ENCODE measurements at places on chromosomes 2 and 18. TPM values are rescaled to one million over a fixed set of nuclear protein-coding genes. Genes with fewer than 3 reads are reported as not detected.

- no peaks in the 10 kb centered on the region for H3K4me1 ChIP-seq
- H3K36me3 ChIP-seq: no peaks in the 10 kb centered on the region
- DNase-seq: no peak
- no peaks in the 10 kb centered on the region for H3K27me3 ChIP-seq
- no peak overlapping the region for H3K27ac ChIP-seq
Observed at GRCh38 chr18:39660141-39660540, 2094.5 kb upstream of the CELF4 start.

DNA sequence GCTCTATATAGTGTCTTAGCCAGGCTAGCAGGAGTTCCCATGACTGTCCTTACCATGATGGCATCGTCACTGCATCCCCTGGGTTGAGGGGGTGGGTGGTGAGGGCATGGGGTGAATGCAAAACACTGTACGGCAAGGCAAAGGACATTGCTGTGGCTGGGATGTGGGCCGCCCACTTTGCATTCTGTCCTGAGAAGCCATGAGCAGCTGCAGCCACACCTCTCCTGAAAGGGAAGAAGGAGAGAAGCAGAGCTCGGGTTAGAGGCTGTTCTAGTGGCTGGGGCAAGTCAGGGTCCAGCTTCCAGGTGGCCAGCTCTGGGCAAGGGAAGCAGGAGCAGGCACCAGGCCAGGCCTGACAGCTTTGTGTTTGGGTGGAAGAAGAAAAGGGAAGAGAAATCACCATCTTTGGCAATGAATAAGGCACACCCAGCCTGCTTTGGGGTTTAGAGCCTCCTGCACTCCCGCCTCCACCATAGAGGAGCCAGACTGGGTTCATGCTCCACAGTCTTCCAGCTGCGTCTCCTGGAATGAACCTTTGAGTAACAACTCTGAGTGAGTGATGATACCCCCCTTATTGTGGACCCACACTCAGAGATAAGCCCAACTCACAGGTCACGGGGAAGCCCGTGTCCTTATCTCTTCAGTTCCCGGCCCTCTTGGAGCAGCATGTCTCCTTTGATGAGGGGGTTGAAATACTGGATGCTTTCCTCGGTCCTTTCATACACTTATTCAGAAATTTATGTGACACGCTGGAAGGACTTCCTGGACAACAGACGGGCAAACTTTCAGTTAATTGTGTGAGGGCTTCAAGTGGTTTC, 63.4 kb downstream of the INPP4A start:
- H3K36me3 ChIP-seq: peaks cover 24% of the 10 kb centered on the region
- H3K27me3 ChIP-seq: no peaks in the 10 kb centered on the region
- H3K27ac ChIP-seq: peak overlapping the region; percentile 91
- peaks cover 74% of the 10 kb centered on the region for H3K4me1 ChIP-seq
- peak; percentile 58 for DNase-seq

DNA sequence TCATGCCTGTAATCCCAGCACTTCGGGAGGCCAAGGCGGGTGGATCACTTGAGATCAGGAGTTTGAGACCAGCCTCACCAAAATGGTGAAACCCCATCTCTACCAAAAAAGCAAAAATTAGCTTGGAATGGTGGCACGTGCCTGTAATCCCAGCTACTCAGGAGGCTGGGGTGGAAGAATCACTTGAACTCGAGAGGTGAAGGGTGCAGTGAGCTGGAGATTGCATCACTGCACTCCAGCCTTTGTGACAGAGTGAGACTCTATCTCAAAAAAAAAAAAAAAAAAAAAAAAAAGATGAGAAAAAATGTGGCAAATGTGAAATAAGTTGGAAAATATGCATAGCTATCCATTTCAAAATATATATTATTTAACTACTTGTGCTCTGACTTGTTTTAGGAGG, 65.0 kb downstream of the KCNS3 start:
- H3K4me1 ChIP-seq: no peaks in the 10 kb centered on the region
- no peak for DNase-seq
- no peaks in the 10 kb centered on the region for H3K36me3 ChIP-seq
- no peak overlapping the region for H3K27ac ChIP-seq
- H3K4me3 ChIP-seq: no peak overlapping the region

- no peak for DNase-seq
- H3K36me3 ChIP-seq: peaks cover 24% of the 10 kb centered on the region
- no peaks in the 10 kb centered on the region for H3K27me3 ChIP-seq
- peaks cover 15% of the 10 kb centered on the region for H3K4me1 ChIP-seq
Observed at GRCh38 chr2:226777611-226778010, 22.0 kb downstream of the IRS1 start.

The VPS4B gene
- 62.1 TPM for total RNA-seq

The CHRNA1 gene
- total RNA-seq: not detected

Data from activated CD4-positive, alpha-beta T cell treated with anti-CD3 and anti-CD28 coated beads, Interleukin-2, amount 10 ng/mL, durations not matched to agents 24 days and 14 days (primary cell).